ENCODE measurements at places on chromosomes 12 and 14.

- DNase-seq = no peak
These were observed 200.3 kb upstream of the NPAS3 start for GRCh38 chr14:32738206-32738871.

DNA sequence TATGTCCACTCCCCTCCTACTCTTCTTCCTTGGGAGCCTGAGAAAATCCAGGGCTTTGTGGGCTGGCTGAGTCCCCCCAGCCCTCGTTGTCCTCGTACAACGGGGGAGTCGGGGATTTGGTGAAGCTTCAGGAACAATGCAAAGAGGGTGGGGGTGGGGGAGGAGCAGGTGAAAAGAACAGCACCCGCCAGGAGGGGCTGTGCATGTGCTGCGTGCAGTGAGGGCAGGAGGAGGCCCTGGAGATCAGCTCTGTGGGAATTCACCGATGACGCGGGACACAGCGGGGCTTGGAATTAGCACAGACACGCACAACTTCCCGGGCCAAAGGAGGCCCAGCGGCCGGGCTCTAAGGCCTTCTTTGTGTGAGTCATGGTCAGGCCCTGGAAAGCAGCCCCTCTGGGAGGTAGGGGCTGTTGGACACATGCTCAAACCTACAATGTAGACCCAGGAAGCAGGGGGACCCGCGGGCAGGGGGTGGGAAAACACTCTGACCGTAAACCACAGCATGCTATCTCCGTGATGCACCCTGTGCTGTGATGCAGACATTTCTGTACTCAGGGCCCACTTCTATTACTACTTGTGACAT lies 32.8 kb downstream of the RBM19 start:
- no peak for DNase-seq

DNA sequence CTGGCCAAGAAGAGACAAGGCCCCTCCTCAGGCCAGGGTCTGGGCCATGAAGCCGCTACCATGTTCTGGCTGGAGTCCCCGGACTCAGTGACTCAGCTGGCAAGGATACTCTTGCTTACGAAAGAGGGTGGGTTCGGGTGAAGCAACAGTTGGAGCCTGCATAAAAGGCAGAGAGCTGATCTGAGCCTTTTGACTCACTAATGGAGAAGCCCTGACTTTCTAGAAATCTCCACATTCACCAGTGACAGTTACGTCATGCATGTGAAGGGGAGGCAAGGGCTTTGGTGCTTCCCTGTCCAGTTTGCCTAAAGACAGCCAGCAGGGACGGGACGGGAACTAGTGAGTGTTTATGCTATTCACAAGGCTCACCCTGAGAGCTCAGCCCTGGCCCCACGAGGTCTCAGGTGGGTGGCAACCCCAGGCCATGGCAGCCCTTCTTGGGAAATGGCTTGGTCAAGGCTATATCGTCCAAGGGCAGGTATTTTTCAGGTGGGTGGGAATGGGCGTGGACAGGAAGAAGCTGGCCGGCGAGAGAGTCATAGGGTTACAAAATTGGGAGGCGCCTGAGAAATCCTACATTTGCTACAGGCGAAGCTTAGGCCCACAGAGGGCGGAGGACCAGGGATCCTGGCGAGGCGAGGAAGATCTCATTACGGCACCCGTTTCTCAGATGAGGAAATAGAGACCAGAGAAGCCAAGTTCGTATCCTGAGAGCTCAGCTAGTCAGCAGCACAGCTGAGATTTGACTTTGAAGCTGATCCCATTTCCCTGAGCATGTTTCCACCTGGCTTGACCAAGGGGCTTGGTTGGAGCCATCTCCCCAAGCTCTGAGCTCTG lies 314.6 kb downstream of the BCL11B start:
- no peak for DNase-seq

GRCh38 chr12:120172053-120172452 lies 22.5 kb downstream of the GCN1 start:
- no peak for DNase-seq

- DNase-seq = no peak
These were observed 80.1 kb upstream of the IFNG-AS1 start for GRCh38 chr12:67909091-67909531.

DNA sequence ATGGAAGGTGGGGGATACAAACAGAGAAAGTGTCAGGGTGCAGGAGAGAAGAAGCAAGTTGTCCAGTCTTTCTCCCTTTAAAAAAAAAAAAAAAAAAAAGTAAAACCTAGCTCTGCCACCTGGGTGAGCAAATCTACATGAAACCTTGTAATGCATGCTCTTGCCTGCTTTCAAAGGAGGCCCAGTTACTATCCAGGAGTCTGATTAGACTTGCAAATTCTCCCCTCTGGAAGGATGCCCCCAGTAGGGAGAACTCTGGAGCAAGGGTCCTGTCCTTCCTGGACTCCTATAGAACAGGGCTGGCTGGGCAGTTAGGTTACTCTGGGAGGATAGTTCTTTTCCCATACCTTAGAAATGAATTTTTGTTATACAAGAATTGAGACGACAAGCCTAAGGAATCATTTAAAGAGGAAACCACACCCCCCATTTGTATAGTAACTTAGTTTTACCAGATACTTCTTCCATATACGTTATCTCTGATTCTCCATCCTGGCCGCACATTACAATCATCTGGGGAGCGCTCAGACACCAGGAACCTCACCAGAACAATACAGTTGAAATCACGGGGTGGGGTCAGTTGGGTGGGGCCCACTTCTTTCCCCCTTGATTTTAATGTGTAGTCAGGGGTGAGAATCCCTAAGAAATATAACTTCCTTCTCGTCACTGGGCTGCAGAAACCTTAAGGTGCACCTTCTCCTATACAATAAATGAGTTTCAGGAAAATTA lies 30.5 kb downstream of the RAB35 start:
- no peak for DNase-seq

GRCh38 chr12:115374480-115375185 lies 690.7 kb upstream of the TBX3 start:
- no peak for DNase-seq

- no peak for DNase-seq
These were observed 221.2 kb upstream of the FLRT2 start for GRCh38 chr14:85308531-85309300.

- DNase-seq = no peak
These were observed 92.1 kb downstream of the NINJ2 start for GRCh38 chr12:570921-571794.

- no peak for DNase-seq
These were observed 27.0 kb upstream of the HIF1A start for GRCh38 chr14:61668282-61668681.

GRCh38 chr12:22729957-22730443 lies 105.0 kb downstream of the ETNK1 start:
- no peak for DNase-seq

Measured in stimulated activated CD8-positive, alpha-beta memory T cell treated with anti-CD3 and anti-CD28 coated beads, Interleukin-15, amount 100 ng/mL, for 24 hours (primary cell).